Hypothalamus (tissue), 51 donors: ENCODE measurements at places on chromosomes 3 and 15.

- no peak for DNase-seq
Observed at GRCh38 chr3:10432156-10432845, 73.1 kb downstream of the ATP2B2 start.

GRCh38 chr3:89974903-89975519 is 867.6 kb downstream of the EPHA3 start:
- no peak for DNase-seq

DNA sequence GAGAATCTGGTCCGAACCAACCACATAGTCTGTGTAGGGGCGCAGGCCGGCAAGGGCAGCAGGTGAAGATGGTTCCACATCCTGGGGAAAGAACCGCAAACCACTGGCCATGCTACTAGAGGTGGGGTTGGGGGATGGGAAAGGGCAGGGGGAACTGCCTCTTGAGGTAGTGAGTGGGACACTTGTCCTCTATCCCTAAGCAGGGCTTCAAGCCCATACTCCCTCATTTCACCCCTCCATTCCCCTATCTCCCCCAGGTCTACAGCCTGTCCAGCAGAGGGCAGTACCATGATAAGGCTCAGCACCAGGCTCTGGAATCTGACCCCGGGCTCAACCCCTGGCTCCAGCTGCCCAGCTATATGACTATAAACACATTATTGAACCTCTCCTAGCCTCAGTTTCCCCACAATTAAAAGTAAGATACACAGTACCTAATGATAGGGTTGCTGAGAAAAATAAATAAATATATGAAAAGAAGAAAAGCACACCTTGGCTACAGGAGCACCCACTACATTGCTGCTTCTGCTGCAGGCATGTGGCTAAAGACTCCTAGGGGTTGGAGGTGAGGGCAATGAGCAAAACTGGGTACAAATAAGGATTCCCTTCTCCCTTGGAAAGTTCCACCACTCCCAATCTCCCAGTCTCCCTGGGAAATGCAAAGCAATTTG is 6.3 kb downstream of the GORASP1 start:
- DNase-seq = no peak

GRCh38 chr3:29274667-29275066 is 6.2 kb upstream of the RBMS3 start:
- no peak for DNase-seq

GRCh38 chr15:55649058-55649423 is 60.9 kb upstream of the PYGO1 start:
- no peak for DNase-seq

- DNase-seq = no peak
Observed at GRCh38 chr3:78724859-78725258, 1042.9 kb downstream of the ROBO1 start.
